CD4-positive, alpha-beta memory T cell (primary cell): ENCODE measurements at places on chromosomes 1 and 21.

- H3K36me3 ChIP-seq: no peaks in the 10 kb centered on the region
- no peaks in the 10 kb centered on the region for H3K4me1 ChIP-seq
- no peak overlapping the region for H3K27ac ChIP-seq
- no peak overlapping the region for H3K4me3 ChIP-seq
- no peaks in the 10 kb centered on the region for H3K27me3 ChIP-seq
- DNase-seq: no peak
These were observed 26.2 kb upstream of the SAMSN1 start for GRCh38 chr21:14572204-14572780.

GRCh38 chr1:198970916-198971315, 332.1 kb downstream of the PTPRC start:
- no peak for DNase-seq
- H3K27me3 ChIP-seq: no peaks in the 10 kb centered on the region
- no peaks in the 10 kb centered on the region for H3K4me1 ChIP-seq

- H3K4me3 ChIP-seq: no peak overlapping the region
- H3K27me3 ChIP-seq: no peaks in the 10 kb centered on the region
- H3K27ac ChIP-seq: no peak overlapping the region
- H3K36me3 ChIP-seq: no peaks in the 10 kb centered on the region
- H3K4me1 ChIP-seq: no peaks in the 10 kb centered on the region
These were observed 99.8 kb upstream of the C1orf21 start for GRCh38 chr1:184287001-184287400.

GRCh38 chr1:208219659-208220282, 24.4 kb downstream of the PLXNA2 start:
- no peaks in the 10 kb centered on the region for H3K4me1 ChIP-seq
- H3K4me3 ChIP-seq: no peak overlapping the region
- DNase-seq: no peak

DNA sequence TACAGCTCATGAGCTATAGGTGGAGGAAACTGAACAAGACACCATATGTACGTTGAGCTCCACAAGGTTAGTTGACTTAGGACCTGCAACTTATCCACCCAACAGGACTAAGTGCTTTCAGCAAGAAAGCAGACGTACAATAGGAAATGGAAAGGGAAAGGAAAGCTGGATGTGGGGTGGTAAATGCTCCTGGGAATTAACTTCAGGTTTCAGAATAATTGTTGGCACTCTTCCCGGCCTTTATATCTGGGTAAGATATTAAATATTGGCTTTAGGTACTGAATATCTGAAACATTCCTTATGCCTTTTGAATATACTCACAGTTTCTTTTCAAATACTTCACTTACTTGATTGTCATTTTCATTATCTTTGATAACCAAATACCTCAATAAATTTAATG, 36.3 kb downstream of the GLMN start:
- no peak overlapping the region for H3K27ac ChIP-seq
- H3K4me1 ChIP-seq: no peaks in the 10 kb centered on the region
- DNase-seq: no peak

GRCh38 chr1:65020774-65021173, 54.4 kb upstream of the JAK1 start:
- H3K36me3 ChIP-seq: no peaks in the 10 kb centered on the region
- H3K27ac ChIP-seq: no peak overlapping the region
- H3K4me1 ChIP-seq: no peaks in the 10 kb centered on the region
- DNase-seq: no peak

DNA sequence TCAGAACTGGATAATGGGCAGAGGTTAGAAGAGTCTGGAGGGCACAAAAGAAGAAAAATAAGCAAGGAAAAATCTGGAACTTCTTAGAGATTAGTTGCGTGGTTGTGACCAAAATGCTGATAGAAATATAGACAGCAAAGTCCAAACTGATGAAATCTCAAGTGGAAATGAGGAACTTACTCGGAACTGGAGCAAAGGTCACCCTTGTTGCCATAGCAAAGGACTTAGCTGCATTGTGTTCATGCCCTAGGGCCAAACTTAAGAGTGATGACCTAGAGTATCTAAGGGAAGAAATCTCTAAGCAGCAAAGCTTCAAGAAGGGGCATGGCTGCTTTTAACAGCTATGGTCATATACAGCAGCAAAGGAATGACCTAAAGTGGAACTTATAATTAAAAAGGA, 180.0 kb downstream of the TTLL7 start:
- DNase-seq: no peak
- no peaks in the 10 kb centered on the region for H3K27me3 ChIP-seq
- no peak overlapping the region for H3K4me3 ChIP-seq
- no peak overlapping the region for H3K27ac ChIP-seq
- no peaks in the 10 kb centered on the region for H3K4me1 ChIP-seq

- no peaks in the 10 kb centered on the region for H3K27me3 ChIP-seq
- DNase-seq: peak; percentile 42
- H3K36me3 ChIP-seq: no peaks in the 10 kb centered on the region
- peak overlapping the region; percentile 94 for H3K27ac ChIP-seq
These were observed 506 bp upstream of the SRP9 start for GRCh38 chr1:225777058-225777582.

DNA sequence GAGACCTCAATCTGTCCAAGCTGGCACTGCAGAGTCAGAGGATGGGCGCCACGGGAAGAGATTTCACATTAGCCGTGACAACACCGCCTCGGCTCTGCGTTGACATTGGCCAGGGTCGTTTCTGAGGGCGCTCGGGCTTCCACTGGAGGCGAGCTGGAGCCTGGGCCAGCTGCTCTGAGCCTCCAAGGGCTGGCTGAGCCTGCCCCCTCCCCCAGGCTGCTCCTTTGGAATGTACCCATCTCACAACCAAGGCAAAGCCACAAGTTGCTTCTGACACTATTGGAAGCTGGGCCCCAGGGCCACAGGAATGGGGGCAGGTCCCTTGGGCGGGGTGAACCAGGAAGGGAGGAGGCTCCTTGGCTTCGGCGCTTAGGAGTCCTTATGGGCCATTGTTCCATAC, 12.7 kb downstream of the GPR3 start:
- no peak overlapping the region for H3K4me3 ChIP-seq
- DNase-seq: no peak
- peaks cover 23% of the 10 kb centered on the region for H3K36me3 ChIP-seq
- H3K4me1 ChIP-seq: no peaks in the 10 kb centered on the region

DNA sequence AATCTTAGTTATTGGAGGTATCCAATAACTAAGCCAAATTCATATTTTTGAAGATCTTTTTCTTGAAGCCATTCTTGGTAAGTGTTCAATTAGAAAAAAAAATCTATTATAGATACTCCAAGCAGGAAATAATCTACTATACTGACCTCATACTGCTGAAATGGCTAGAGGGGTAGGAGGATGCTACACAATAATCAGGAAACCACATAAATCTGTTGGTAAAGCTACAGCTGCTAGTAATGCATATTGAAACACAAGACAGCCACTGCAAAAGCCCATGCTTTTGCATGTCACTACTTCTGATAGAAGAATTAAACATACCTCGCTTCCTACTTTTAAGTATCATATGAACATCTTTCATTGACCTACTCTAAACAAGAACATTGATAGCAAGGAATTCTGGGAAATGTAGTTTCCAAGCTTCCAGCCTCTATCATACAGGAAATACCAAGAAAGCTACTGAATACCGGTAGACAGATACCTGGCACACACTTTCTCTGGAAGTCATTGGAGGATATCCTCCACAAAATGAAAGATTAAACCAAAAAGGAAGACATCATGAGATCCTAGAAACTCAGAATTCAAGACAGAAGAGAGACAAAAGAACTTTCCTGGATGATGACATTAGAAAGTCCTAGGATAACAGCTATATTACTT, 103.0 kb upstream of the VAV3 start:
- no peaks in the 10 kb centered on the region for H3K27me3 ChIP-seq
- no peaks in the 10 kb centered on the region for H3K4me1 ChIP-seq
- no peak for DNase-seq

DNA sequence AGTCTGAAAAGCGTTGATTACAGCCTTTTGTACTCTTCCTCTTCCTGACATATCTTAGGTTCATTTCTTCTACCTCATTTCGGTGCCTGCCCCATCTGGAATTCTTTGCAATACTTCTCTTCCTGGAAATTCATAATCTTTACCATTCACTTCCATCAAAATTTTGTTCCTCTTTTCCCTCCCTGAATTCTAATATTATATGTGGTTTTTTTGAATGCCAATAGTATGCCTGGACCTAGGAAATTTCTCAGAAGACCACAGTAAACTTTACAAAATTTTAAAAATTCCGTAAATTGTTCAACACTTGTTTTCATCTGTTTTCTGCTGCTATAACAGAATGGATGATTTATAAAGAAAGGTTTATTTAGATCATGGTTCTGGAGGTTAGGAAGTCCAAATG, 76.8 kb downstream of the MAP3K7CL start:
- H3K27me3 ChIP-seq: no peaks in the 10 kb centered on the region
- no peaks in the 10 kb centered on the region for H3K36me3 ChIP-seq
- H3K4me1 ChIP-seq: no peaks in the 10 kb centered on the region
- no peak for DNase-seq

GRCh38 chr1:234683861-234684632, 74.1 kb upstream of the IRF2BP2 start:
- no peaks in the 10 kb centered on the region for H3K4me1 ChIP-seq
- no peak overlapping the region for H3K27ac ChIP-seq
- DNase-seq: no peak
- H3K36me3 ChIP-seq: no peaks in the 10 kb centered on the region
- no peak overlapping the region for H3K4me3 ChIP-seq

DNA sequence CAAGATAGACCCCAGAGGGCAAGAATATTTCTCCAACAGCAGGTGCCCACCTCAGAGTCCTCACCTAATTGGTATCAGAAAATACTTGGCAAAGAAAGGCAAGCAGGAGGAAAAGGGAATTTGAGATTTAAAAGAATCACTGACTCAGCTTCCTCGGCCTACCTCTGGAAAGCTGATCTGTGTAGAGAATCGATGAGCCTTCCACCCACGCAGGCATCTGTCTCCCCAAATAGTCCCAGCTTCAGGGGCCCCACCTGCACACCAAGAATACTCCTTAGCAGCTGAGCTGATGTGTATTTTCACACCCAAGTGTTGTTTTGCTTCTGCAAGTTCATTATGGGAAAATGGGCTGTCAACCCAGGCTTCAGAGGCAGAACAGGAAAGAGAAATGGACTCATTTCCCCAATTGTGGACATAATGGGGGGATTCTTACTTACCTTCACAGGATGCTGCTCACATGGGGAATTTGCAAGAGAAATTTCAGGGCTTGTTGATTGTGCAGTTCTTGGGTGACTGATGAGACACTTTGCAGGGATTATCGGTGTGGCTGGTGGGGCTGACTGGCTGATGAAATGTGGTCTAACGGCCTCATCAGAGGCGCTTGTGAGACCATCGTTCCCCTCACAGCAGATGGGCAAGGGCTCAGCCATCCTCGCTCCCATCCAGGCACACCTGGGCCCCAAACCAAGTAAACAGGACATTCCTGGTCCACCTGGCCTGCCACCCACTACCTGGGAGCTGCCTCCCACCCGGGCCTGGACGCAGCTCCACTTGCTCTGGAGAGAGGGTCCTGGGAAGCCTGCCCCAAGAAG, 436.3 kb downstream of the PTPRU start:
- H3K27me3 ChIP-seq: no peaks in the 10 kb centered on the region
- H3K4me1 ChIP-seq: no peaks in the 10 kb centered on the region
- no peak overlapping the region for H3K27ac ChIP-seq
- H3K36me3 ChIP-seq: no peaks in the 10 kb centered on the region
- no peak overlapping the region for H3K4me3 ChIP-seq
- DNase-seq: no peak

DNA sequence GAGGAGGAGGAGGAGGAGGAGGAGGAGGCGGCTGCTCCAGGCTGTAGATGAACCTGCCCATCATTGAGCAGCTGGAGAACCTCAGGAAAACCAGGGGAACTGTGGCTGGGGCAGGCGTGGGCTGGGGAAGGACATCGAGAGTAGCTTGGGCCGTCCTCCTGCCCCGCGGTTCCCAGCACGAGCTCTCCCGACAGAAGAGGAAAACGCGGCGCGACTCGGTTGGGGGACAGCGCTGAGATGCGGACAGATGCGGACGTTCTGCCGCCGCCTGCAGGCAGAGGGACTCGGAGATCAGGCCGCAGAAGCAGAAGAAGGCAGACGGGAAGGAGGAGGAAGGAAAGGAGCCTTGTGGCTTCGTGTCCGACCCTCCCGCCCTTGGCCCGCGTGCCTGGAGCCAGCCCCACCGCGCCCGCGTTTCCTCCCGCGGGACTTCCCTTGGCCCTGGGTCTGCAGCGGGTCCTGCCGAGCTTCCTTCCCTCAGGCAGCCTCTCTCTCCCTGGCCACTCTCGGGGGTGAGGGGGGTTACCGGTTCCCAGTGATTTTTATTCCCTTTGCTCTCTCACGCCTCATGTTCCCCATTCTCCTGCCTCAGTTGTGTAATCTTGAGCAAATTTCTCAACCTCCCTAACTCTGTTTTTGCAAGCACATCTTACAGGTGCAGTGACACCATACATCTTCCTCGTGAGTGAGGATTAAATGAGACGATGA, 1.7 kb upstream of the TNFRSF9 start:
- no peak for DNase-seq
- peak overlapping the region; percentile 4 for H3K4me3 ChIP-seq
- H3K4me1 ChIP-seq: peaks cover 26% of the 10 kb centered on the region
- H3K27ac ChIP-seq: no peak overlapping the region
- no peaks in the 10 kb centered on the region for H3K36me3 ChIP-seq

DNA sequence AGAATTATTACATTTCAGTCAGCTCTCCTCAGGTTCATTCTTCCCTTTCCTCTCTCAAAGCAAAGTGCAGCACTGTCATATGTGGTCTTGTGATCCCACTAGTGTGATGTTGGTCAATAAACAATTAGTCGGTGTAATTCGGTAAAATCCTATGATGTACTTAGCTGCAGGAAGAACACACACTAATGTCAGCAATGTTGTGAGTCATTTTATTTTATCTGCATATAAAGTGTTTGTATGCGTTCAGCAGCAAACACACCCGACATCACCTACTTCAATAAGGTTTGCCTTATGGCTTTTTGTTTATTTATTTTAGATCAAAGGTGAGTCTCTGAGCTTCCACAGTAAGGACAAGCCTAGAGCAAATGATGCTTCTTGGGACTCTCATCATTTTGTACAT, 47.8 kb downstream of the PTPN14 start:
- no peak overlapping the region for H3K4me3 ChIP-seq
- DNase-seq: no peak
- no peak overlapping the region for H3K27ac ChIP-seq
- H3K36me3 ChIP-seq: no peaks in the 10 kb centered on the region
- no peaks in the 10 kb centered on the region for H3K27me3 ChIP-seq

DNA sequence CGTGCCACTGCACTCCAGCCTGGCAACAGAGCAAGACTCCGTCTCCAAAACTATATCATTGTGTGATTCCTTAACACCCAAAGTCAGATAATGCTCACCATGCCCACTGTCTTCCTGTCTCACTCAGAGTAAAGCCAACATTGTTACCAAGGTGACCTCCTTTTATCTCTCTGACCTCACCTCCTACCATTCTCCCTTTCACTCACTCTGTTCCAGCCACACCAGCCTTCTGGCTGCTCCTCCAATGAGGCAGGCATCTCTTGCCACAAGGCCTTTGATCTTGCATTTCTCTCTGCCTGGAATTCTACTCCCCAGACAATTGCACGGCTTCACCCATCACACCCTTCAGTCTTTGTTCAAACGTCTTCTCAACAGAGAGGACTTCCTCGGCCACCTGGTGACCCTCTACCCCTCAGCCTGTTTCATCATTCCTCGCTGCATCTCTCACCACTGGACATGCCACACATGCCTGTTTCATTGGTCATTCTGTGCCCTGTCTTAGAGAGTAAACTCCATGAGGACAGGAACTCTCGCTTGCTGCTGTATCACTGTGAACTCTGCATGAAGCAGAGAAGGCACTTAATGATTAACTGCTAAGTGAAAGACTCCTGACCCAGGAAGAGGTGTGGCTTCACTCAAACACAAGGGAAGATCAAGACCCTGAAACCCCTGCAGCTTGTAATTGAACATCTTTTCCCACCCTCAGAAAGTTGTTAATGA, 67.1 kb upstream of the CAPZB start:
- DNase-seq: no peak
- no peaks in the 10 kb centered on the region for H3K36me3 ChIP-seq
- H3K4me1 ChIP-seq: peaks cover 3% of the 10 kb centered on the region
- H3K4me3 ChIP-seq: no peak overlapping the region
